ENCODE measurements at places on chromosomes 5 and 9.

- H3K36me3 ChIP-seq = no peaks in the 10 kb centered on the region
- DNase-seq = no peak
- H3K27me3 ChIP-seq = no peaks in the 10 kb centered on the region
- H3K4me3 ChIP-seq = no peak overlapping the region
- H3K4me1 ChIP-seq = peaks cover 2% of the 10 kb centered on the region
These were observed 437.4 kb downstream of the ARHGEF28 start for GRCh38 chr5:74063346-74063745.

GRCh38 chr5:37757980-37758582 lies 81.8 kb downstream of the GDNF start:
- DNase-seq = no peak
- peaks cover 10% of the 10 kb centered on the region for H3K36me3 ChIP-seq
- H3K27ac ChIP-seq = no peak overlapping the region
- no peaks in the 10 kb centered on the region for H3K4me1 ChIP-seq

DNA sequence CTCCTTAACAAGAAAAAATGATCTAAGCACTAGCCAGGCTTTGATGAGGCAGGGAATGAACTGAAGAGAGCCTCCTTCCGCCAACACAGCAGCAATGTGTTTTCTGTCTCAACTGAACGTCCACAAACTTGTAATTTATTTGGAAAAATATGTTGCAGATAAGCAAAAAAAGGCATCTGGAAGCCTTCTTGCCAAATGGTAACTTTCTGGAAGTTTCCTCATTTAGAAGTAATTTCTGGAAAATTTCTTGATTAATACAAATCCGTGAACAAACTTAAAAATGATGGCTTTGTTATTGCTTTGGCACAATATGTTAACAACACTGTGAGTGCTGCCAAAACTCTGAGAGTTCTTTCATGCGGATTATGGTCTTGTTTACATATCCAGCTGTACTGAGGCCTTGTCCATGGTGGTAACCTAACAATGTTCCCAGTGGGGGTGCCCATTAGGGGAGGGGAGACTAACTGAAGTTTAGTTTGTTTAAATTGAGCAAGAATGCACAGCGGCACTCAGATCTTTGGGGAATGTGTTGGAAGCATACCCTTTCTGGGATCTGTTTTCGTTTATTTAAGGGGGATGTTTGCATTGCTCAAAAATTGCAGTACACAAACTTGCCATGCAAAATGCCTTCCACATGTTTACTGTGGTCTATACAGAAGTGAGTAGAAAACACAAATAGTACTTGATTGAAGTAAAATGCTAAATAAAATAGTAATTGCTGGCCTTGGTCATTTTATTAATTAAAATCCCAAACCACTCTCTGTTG lies 334.7 kb downstream of the NR2F1-AS1 start:
- H3K27ac ChIP-seq = peak overlapping the region; percentile 14
- no peak for DNase-seq
- no peak overlapping the region for H3K4me3 ChIP-seq
- H3K36me3 ChIP-seq = no peaks in the 10 kb centered on the region
- no peaks in the 10 kb centered on the region for H3K27me3 ChIP-seq

- H3K27ac ChIP-seq = no peak overlapping the region
- no peaks in the 10 kb centered on the region for H3K36me3 ChIP-seq
- H3K27me3 ChIP-seq = no peaks in the 10 kb centered on the region
- no peak overlapping the region for H3K4me3 ChIP-seq
- no peak for DNase-seq
- no peaks in the 10 kb centered on the region for H3K4me1 ChIP-seq
These were observed 87.4 kb downstream of the HAPLN1 start for GRCh38 chr5:83633285-83633684.

DNA sequence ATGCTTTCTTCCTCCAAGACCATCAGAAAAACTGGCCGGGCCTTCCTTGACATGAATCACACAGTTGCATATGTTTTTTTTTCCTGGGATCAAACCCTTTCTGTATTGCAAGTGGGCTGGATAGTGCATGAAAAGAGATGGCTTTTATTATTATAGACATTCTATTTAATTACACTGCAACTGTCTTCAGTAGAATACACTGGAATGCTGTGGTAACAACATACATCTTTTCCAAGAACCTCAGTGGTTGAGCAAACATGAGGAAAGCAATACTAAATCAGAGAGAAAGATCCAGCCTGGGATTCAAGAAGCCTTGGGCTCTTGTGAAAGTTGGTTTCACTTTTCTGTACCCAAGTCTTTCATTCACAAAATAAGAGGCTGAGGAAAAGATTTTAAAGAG lies 193.0 kb downstream of the DMAC1 start:
- no peak overlapping the region for H3K27ac ChIP-seq
- H3K27me3 ChIP-seq = no peaks in the 10 kb centered on the region
- no peaks in the 10 kb centered on the region for H3K36me3 ChIP-seq
- no peak overlapping the region for H3K4me3 ChIP-seq

DNA sequence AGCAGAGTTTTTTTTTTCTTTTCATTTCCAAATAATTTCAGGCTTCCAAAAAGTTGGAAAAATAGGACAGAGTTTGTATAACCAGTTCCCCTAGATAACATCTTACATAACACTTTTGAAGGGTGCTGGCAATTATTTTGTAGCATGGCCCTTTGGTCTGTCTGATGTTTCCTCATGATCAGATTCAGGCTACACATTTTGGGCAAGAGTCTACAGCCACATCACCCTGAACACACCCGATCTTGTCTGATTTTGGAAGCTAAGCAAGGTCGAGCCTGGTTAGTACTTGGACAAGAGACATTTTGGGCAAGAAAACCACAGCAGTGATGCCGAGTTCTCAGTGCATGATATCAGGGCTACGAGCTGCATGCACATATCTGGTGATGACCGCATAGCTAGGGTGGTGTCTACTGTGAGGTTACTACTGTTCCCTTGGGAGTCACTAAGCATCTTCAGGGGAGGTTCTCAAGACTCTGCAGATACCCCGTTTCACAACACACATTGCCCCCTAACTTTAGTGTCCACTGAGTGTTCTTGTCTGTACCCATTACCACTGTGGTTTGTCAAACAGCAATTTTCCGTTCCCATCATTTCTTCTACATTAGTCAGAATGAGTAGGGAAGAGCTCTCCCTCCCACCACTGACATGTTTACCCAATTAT lies 86.2 kb downstream of the TTC39B start:
- peak overlapping the region; percentile 75 for H3K27ac ChIP-seq
- peaks cover 10% of the 10 kb centered on the region for H3K4me1 ChIP-seq
- no peaks in the 10 kb centered on the region for H3K27me3 ChIP-seq
- H3K36me3 ChIP-seq = peaks cover 4% of the 10 kb centered on the region
- no peak overlapping the region for H3K4me3 ChIP-seq
- DNase-seq = no peak

DNA sequence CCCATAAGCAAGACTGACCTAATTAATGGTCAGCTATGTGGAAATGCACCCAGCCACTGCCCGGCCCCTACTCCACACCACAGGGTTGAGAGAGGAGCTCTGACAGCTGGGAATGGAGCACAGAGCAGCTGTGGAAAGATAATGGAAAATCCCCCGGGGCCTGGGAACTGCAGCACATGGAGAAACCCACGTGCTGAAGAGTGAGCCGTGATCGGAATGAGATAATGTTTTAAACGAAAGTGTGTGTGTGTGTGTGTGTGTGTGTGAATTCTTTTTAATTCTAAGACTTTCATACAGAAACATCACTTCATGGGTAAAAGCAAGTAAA lies 13.1 kb upstream of the SLC12A7 start:
- peaks cover 14% of the 10 kb centered on the region for H3K27me3 ChIP-seq
- no peaks in the 10 kb centered on the region for H3K36me3 ChIP-seq
- DNase-seq = no peak
- no peak overlapping the region for H3K4me3 ChIP-seq

- no peaks in the 10 kb centered on the region for H3K36me3 ChIP-seq
- H3K4me1 ChIP-seq = no peaks in the 10 kb centered on the region
- H3K27ac ChIP-seq = no peak overlapping the region
These were observed 26.0 kb upstream of the SPATA31D4 start for GRCh38 chr9:81902196-81902595.

DNA sequence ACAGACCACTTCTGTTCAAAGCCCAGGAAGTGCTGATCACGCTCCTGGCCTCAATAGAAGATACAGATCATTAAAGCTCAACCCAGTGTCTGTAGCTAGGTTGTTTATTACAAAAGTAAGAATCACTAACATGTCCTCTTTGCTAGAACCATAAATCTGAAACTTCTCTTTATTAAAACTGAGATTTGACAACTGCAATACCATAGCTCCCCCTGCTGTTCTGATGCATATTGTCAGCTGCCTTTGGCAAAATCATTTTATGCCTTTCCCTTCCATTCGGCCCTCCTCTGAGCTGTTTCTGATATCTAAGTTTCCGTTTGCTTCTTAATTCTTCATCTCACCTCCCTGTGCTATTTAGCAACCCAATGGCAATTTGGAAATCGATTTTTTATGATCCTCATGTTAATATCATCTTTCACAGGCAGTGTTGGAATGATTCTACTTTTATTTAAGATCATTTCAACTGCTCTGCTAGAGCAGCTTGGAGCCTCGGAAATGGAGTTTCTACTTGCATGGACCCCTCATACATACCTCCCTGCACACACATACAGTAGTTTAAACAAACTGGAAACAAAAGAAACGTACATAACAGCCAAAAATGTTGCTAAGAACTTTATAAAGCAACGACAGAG lies 998.8 kb downstream of the MAT2B start:
- H3K36me3 ChIP-seq = no peaks in the 10 kb centered on the region
- no peak overlapping the region for H3K27ac ChIP-seq
- no peaks in the 10 kb centered on the region for H3K27me3 ChIP-seq
- no peak overlapping the region for H3K4me3 ChIP-seq
- no peak for DNase-seq

DNA sequence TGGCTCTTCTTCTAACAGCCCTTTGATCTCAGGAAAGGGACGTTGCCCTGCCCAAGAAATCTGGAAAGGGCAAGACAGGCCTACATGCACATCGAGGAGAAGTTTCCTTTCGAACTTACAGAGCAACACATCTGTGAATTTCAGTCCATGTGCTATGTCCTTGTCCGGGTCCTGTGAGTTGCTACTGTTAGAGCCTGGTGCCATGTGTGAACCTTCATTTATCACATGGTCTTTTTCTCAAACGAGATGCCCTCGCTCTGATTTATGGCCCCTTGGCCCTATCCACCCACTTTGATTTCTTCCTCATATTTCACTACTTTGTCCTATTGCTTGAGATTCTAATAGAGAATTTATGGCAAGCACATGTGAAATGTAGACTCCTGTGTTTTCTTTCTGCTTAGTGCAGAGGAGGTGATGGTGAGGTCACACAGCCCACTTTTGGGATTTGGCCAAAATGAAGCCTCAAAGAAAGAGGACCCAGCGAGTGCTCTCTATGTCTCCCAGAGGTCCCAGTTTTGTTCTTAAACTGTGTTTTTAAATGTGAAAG lies 153.1 kb downstream of the SNCAIP start:
- H3K4me1 ChIP-seq = no peaks in the 10 kb centered on the region
- DNase-seq = no peak
- H3K27me3 ChIP-seq = no peaks in the 10 kb centered on the region
- no peaks in the 10 kb centered on the region for H3K36me3 ChIP-seq
- no peak overlapping the region for H3K4me3 ChIP-seq
